Chondrocyte (in vitro differentiated cells): ENCODE measurements at places on chromosomes 11 and 22. TPM values are rescaled to one million over a fixed set of nuclear protein-coding genes. Genes with fewer than 3 reads are reported as not detected.

- DNase-seq, result no peak
- H3K27me3 ChIP-seq, result no peaks in the 10 kb centered on the region
- no peak overlapping the region for H3K27ac ChIP-seq
- peaks cover 8% of the 10 kb centered on the region for H3K36me3 ChIP-seq
- H3K4me3 ChIP-seq, result no peak overlapping the region
- peaks cover 20% of the 10 kb centered on the region for H3K4me1 ChIP-seq
Measured at GRCh38 chr22:28024422-28024888, 105.4 kb upstream of the PITPNB start.

GRCh38 chr22:39528681-39529486 lies 3.7 kb downstream of the RPS19BP1 start:
- H3K27me3 ChIP-seq, result no peaks in the 10 kb centered on the region
- peaks cover 11% of the 10 kb centered on the region for H3K36me3 ChIP-seq
- peak overlapping the region; percentile 47 for H3K4me3 ChIP-seq

- H3K27me3 ChIP-seq, result peaks cover 3% of the 10 kb centered on the region
- H3K4me3 ChIP-seq, result no peak overlapping the region
- H3K4me1 ChIP-seq, result peaks cover 4% of the 10 kb centered on the region
- H3K27ac ChIP-seq, result no peak overlapping the region
Measured at GRCh38 chr22:43106302-43106701, 4.2 kb upstream of the BIK start.

DNA sequence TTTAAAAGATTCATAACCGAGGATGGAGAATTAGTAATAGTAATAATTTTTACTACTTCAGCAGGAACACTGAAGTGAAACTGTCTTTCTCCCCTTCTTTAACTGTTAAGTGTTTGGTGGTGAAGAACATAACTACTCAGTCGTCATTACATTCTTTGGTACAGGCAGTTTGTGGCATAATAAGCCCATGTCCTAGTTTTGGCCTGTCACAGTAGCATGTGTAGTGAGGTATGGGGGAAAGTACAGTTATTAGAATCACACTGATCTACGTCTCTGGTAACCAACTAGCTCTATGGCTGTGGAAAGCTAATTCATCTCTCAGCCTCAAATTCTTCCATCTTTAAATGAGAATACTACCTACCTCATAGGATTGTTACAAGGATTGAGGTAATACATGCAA lies 71.8 kb downstream of the RBFOX2 start:
- no peaks in the 10 kb centered on the region for H3K27me3 ChIP-seq
- H3K4me1 ChIP-seq, result peaks cover 27% of the 10 kb centered on the region
- no peak for DNase-seq
- no peaks in the 10 kb centered on the region for H3K36me3 ChIP-seq

GRCh38 chr11:47431356-47432083 lies 5.3 kb upstream of the PSMC3 start:
- H3K4me1 ChIP-seq, result peaks cover 5% of the 10 kb centered on the region
- H3K27ac ChIP-seq, result no peak overlapping the region
- H3K27me3 ChIP-seq, result no peaks in the 10 kb centered on the region
- DNase-seq, result no peak

GRCh38 chr11:203945-204586 lies 3.1 kb downstream of the BET1L start:
- H3K4me3 ChIP-seq, result no peak overlapping the region
- peak; percentile 43 for DNase-seq
- H3K4me1 ChIP-seq, result peaks cover 30% of the 10 kb centered on the region
- H3K36me3 ChIP-seq, result peaks cover 13% of the 10 kb centered on the region

DNA sequence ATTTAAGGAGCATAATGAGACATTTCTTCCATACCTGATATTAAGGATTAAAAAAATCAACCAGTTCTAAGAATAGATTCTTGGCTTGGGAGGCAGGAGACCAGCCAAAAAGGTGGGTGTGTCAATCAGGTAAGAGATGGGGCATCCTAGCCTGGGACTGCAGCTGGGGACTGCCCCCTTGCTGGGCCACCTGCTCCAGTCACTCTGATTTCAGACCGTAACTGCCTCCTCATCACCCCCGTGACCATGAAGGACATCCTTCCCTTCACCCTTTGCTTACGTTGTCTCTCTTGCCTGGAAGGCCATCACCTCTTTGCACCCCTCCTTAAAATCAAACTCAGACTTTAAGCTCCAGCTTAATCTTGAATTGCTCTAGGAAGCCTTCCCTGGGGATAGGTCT lies 17.9 kb downstream of the PTPN5 start:
- H3K4me1 ChIP-seq, result no peaks in the 10 kb centered on the region
- H3K27ac ChIP-seq, result no peak overlapping the region
- no peaks in the 10 kb centered on the region for H3K36me3 ChIP-seq
- no peak for DNase-seq
- no peak overlapping the region for H3K4me3 ChIP-seq

- no peak for DNase-seq
- no peak overlapping the region for H3K27ac ChIP-seq
- H3K27me3 ChIP-seq, result peaks cover 13% of the 10 kb centered on the region
- H3K4me1 ChIP-seq, result no peaks in the 10 kb centered on the region
- no peak overlapping the region for H3K4me3 ChIP-seq
Measured at GRCh38 chr11:117523680-117524079, 196.0 kb downstream of the CEP164 start.

- H3K27ac ChIP-seq, result no peak overlapping the region
- peaks cover 12% of the 10 kb centered on the region for H3K4me1 ChIP-seq
- H3K27me3 ChIP-seq, result no peaks in the 10 kb centered on the region
Measured at GRCh38 chr22:27250886-27251285, 550.7 kb downstream of the MN1 start.

DNA sequence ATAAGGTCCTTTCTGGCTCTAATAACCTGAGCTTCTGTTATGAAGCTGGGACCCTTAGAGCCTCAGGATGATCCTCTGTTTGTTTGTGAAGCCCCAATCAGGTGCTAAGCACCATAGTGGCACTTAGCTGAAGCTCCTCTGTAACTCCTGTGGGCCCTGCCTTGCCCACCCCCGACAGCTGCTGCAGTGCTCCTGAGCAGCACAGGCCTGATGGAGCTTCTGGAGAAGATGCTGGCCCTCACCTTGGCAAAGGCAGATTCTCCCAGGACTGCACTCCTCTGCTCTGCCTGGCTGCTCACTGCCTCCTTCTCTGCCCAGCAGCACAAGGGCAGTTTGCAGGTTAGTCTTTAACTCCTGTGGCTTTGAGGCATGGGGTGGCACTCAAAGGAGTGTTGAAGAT lies 19.0 kb upstream of the CCDC134 start:
- no peaks in the 10 kb centered on the region for H3K27me3 ChIP-seq
- H3K4me1 ChIP-seq, result no peaks in the 10 kb centered on the region
- DNase-seq, result no peak
- no peak overlapping the region for H3K27ac ChIP-seq
- H3K36me3 ChIP-seq, result no peaks in the 10 kb centered on the region

DNA sequence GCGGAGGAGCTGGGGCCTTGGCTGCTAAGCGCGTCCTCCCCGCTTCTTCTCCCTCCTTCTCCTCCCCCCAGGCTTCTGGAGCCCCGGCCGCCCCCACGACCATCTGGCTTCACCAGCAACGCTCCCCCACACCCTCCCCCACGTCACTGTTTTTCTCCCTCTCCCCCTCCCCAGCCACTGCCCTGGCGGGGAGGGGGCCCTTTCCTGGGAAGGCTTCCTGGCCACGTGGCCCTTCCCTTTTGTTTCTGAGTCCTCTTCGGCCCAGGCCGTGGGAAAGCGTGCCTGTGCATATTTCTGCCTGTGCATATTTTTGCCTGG lies 27.7 kb downstream of the RTN4R start:
- H3K4me3 ChIP-seq, result no peak overlapping the region
- no peak for DNase-seq
- peaks cover 16% of the 10 kb centered on the region for H3K4me1 ChIP-seq
- no peaks in the 10 kb centered on the region for H3K36me3 ChIP-seq
- H3K27me3 ChIP-seq, result no peaks in the 10 kb centered on the region

DNA sequence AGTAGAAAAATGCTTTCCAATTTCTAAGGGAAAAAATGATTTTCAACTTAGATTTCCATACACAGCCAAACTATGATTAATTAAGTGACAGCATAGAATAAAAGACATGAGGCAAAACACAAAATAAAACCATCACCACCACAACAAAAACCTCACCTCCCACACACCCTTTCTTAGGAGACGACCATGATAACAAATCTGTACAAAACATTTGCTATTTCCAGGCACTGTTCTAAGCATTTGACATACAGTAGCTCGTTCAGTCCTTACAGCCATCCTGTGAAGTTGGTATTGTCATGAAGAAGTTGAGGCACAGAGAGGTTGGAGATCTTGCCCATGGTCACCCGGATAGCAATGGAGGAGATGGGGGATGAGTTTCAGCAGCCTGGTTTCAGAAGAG lies 8.7 kb downstream of the SPI1 start:
- no peaks in the 10 kb centered on the region for H3K4me1 ChIP-seq
- no peak for DNase-seq
- no peak overlapping the region for H3K27ac ChIP-seq
- H3K27me3 ChIP-seq, result peaks cover 10% of the 10 kb centered on the region
- H3K4me3 ChIP-seq, result no peak overlapping the region
- H3K36me3 ChIP-seq, result no peaks in the 10 kb centered on the region

DNA sequence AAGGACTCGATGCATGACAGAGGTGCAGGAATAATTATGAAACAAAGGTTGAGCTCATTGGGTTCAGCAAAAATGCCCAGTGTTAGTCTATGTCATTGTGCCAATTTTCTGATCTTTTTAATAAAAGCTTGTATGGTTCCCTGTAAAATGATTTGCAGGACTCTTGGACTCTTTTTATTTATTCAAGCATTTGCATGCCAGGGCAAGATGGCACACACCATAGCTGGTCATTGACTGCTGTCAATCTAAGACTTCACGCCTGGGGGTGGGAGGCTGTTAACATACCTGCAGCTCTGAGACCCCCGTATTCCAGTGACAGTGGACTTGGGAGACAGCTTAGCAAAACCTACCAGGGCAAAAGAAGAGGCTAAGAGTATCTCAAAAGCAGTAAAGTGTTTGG lies 32.0 kb upstream of the ANO1 start:
- no peak overlapping the region for H3K27ac ChIP-seq
- H3K4me1 ChIP-seq, result no peaks in the 10 kb centered on the region
- peaks cover 63% of the 10 kb centered on the region for H3K27me3 ChIP-seq

DNA sequence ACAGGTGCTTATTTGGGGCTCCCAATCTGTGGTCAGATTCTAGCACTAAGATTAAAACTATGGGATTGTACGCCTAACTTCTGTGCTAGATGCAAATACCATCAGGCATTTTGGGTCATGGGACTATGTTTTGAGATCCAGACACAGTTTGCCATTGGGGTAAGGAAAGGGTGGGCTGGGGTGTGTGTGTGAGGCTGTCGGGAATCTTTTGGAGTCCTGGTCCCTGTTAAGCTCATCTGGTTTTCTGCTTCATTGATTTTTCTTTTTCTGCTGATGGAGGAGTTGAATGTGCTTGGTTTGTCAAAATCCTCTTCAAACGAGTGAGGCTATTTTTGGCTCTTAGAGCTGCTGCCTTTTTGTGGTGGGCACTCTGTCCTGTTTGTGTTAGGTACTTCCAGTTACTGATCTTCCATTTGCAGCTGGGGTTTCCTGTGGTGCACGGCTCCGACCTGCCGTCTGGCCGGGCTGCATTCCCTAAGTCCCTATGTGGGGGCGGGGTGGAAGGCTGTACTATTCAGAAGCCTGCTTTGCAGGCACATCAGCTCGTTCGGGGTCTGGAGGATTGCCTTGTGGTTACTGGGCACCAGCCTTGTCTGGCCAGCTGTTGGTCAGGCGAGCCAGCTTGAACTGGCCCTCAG lies 2.9 kb downstream of the BCR start:
- H3K4me1 ChIP-seq, result peaks cover 52% of the 10 kb centered on the region
- no peaks in the 10 kb centered on the region for H3K36me3 ChIP-seq
- no peaks in the 10 kb centered on the region for H3K27me3 ChIP-seq
- no peak for DNase-seq
- peak overlapping the region; percentile 72 for H3K4me3 ChIP-seq

DNA sequence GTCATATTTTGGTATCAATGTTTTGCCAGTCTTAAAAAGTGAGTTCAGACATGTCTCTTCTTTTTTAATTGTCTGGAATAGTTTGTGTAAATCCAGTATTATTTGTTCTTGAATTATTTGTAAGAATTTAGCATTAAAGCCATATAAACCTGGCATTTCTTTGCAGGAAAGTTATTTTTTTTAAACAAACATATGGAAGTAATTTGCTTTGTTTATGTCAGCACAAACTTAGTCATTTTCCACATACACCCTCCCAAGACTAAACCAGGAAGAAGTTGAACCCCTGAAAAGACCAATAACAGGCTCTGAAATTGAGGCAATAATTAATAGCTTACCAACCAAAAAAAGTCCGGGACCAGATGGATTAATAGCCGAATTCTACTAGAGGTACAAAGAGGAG lies 9.1 kb upstream of the CCDC81 start:
- no peak for DNase-seq
- H3K4me1 ChIP-seq, result peaks cover 2% of the 10 kb centered on the region
- no peak overlapping the region for H3K4me3 ChIP-seq
- peaks cover 4% of the 10 kb centered on the region for H3K36me3 ChIP-seq
- H3K27ac ChIP-seq, result no peak overlapping the region

- peaks cover 17% of the 10 kb centered on the region for H3K4me1 ChIP-seq
- H3K36me3 ChIP-seq, result peaks cover 1% of the 10 kb centered on the region
- peak overlapping the region; percentile 9 for H3K27ac ChIP-seq
- no peak for DNase-seq
- no peak overlapping the region for H3K4me3 ChIP-seq
- peaks cover 4% of the 10 kb centered on the region for H3K27me3 ChIP-seq
Measured at GRCh38 chr11:29282088-29282487, 734.7 kb downstream of the KCNA4 start.

GRCh38 chr22:21840236-21840823 lies 27.1 kb downstream of the MAPK1 start:
- H3K27ac ChIP-seq, result no peak overlapping the region
- H3K4me1 ChIP-seq, result peaks cover 45% of the 10 kb centered on the region
- DNase-seq, result no peak
- H3K27me3 ChIP-seq, result no peaks in the 10 kb centered on the region
- no peaks in the 10 kb centered on the region for H3K36me3 ChIP-seq

- no peak overlapping the region for H3K4me3 ChIP-seq
- H3K4me1 ChIP-seq, result peaks cover 53% of the 10 kb centered on the region
- H3K27me3 ChIP-seq, result no peaks in the 10 kb centered on the region
- H3K27ac ChIP-seq, result peak overlapping the region; percentile 78
Measured at GRCh38 chr11:66112041-66112491, 42.0 kb downstream of the PACS1 start.

DNA sequence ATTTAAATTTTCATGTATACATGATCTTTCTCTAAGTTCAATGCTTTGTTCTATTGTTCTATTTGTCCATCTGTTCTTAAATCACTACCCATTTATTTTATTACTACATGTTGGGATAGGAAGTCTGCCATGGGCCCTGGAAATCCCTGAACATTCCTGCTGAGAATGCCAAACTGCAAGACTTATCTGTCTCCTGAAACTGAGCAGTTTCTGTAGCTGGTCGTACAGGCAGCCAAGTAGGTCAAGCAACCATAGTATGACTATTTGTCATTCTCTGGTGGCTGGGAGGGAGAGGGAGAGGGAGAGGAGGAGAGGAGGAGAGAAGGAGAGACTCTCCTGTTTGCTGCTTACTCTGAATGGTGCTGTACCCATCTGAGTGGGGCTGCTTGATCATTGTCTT lies 82.8 kb upstream of the SNX19 start:
- H3K27ac ChIP-seq, result peak overlapping the region; percentile 1
- H3K4me3 ChIP-seq, result no peak overlapping the region
- H3K36me3 ChIP-seq, result no peaks in the 10 kb centered on the region
- peaks cover 26% of the 10 kb centered on the region for H3K4me1 ChIP-seq
- no peaks in the 10 kb centered on the region for H3K27me3 ChIP-seq
- no peak for DNase-seq

The MS4A4E gene
- total RNA-seq, result 0.20 TPM in 1 of 3 replicates, not detected in the others

The PATE2 gene
- not detected in 3 replicates for total RNA-seq

The KIF18A gene
- total RNA-seq, result 2.6 to 3.0 TPM (median 2.9 TPM) in 3 replicates

The ARHGEF17 gene
- 82.4 to 114 TPM (median 113 TPM) in 3 replicates for total RNA-seq

The RAB3IL1 gene
- 9.7 to 24.7 TPM (median 24.1 TPM) in 3 replicates for total RNA-seq

The CRYBB2 gene
- not detected in 3 replicates for total RNA-seq

The MS4A12 gene
- not detected in 3 replicates for total RNA-seq

The ARRB1 gene
- total RNA-seq, result 14.4 to 19.1 TPM (median 16.6 TPM) in 3 replicates

The TEX12 gene
- 0.75 TPM in 1 of 3 replicates, not detected in the others for total RNA-seq
